ENCODE measurements at places on chromosomes 11 and 22.
A peak's percentile ranks its signal among the peaks of the same experiment; 100 is the strongest.

GRCh38 chr11:59918987-59919589 lies 19.1 kb upstream of the OOSP1 start:
- DNase-seq, result peak; percentile 61

DNA sequence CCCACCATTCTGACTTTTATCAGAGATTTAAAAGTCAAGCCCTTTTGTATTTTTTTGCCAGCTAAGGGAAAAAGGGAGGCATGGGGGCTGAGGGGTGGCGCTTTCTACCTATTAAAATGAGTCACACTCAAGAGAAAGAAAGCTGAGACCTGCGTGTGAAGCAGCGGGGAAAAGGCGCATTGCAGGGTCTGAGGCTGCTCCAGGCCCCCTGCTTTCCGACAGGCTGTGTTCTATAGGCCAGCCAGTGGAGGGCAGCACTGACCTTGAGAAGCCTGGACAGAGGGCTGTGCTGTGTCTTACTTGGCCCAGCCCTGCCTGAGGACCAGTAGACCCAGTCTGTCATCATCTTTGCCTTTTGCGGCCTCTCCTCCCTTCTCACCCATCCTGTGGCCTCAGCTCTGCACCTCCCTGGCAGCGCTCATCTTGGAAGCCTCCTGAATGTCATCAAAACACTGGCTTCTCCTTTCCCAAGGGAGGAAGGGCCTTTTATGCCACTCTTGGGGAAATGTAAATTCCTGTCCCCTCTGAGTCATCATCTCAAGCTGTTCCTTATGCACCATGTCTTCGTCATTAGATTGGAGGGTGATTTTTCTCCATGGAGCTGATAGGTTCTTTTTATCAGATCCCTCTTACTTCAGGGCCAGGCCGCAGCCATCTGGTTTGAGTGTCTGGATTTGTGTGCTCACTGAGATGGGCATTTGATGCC lies 12.6 kb upstream of the MAPK8IP1 start:
- DNase-seq, result peak; percentile 83

- DNase-seq, result peak; percentile 62
Measured at GRCh38 chr11:116641561-116642045, 131.2 kb downstream of the BUD13 start.

GRCh38 chr11:118005224-118006152 lies 19.3 kb downstream of the IL10RA start:
- DNase-seq, result no peak

DNA sequence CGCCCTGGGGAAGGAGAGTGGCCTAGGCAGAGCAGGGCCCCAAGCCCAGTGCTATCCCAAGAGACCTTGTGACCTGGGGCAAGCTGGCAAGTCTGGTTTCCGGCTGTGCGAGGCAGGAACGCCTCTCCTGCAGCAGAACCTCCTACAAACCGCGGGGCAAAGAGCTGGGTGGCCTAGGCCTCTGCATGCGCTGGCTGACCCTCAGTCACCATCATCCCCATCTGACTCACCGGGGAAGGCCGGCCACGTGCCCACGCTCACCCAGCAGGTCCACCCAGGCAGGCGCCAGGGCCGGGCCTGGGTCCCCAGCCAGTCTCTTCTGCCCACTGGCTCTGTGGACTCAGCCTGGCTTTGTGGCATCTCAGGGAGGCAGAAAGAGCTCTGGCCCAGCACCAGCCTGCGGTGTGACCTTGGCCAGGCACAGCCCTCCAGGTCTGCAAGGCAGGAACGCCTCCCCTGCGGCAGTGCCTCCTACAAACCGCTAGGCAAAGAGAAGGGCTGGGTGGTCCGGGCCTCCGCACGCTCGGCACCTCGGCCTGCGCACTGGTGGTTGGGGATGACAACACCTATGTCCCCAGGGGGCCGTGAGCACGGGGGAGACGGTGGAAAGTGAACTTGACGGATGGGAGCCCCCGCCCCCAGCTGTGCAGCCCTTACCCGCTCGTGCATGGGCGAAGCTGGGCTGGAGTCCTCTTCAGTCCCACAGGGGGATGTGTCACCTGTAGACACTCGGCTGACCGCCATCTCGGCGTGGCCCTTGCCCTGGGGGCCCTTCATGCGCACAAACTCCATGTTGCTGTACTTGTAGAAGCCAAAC lies 38.2 kb downstream of the KIAA0930 start:
- no peak for DNase-seq

DNA sequence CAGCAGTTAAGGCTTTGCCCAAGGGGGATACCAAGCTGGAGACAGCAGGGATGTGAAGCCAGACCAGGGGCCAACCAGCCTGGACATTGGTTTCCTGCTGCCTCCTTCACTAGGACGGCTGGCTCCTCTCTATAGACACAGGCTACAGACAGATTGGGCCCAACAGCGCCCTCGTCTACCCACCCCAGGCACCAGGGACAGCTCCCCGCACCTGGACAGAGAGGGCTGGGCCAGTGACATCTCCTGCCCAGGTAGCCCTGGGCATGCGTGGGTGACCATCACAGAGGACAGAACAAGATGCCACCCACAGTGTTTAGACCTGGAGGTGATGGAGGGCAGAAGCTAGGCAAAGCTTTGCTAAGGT lies 1.2 kb downstream of the DKK3 start:
- DNase-seq, result no peak

DNA sequence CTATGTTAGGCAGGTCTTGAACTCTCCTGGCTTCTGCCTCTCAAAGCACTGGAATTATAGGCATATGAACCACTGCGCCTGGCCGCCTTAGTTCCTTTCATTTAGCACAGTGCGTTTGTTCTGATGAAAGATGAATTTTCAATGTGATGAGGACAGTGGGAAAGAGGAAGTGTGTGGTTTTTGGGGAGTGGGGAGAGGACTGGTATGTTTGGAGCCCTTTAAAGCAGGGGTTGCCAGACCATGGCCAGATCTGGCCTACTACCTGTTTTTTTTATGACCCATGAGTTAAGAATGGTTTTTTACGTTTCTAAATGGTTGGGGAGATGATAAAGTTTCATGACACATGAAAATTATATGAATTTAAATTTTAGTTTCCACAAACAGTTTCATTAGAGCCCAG lies 12.5 kb downstream of the ATXN10 start:
- no peak for DNase-seq

- no peak for DNase-seq
Measured at GRCh38 chr11:45288339-45288738, 2.2 kb upstream of the SYT13 start.

GRCh38 chr11:80365980-80366379 lies 925.1 kb upstream of the TENM4 start:
- DNase-seq, result no peak

GRCh38 chr22:36384766-36385481 lies 2.8 kb downstream of the MYH9 start:
- no peak for DNase-seq

DNA sequence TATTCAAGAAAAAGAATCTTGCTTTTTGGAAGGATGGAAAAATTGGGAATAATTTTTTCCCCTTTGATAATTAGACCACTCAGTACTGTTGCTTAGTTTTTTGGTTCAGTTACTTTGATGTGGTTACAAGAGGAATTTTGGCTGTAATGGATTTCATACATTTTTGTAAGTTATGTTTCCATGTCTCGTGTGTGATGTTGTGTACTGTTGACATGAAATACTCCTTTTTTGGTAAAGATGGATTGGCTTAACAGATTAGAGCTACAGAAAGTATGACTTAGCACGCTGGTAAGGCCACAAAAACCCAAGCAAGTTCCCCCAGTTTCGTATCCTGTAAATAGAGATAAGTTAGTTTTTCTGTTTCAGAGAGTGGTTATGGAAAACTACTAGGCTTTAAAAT lies 11.9 kb downstream of the TBCEL start:
- DNase-seq, result no peak

DNA sequence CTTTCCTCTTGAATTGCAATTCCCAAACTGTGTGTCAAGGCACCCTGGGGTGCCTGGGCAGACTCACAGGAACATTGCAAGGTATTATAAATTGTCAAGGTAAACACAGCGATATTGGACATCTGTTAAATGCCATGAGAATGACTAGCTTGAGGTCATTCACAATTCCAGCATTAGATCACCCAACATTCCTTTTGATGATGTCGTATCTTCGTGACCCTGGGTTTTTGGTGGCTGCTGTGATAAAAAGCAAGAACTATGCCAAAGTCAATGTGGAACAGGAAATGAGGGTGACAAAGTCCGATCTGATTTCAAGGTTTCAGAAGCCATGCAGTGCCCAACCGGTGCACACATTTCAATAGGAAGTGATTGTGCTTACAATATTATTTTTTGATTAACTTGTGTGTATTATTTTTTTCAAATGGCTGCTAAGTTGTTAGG lies 458.4 kb downstream of the MIAT start:
- no peak for DNase-seq

DNA sequence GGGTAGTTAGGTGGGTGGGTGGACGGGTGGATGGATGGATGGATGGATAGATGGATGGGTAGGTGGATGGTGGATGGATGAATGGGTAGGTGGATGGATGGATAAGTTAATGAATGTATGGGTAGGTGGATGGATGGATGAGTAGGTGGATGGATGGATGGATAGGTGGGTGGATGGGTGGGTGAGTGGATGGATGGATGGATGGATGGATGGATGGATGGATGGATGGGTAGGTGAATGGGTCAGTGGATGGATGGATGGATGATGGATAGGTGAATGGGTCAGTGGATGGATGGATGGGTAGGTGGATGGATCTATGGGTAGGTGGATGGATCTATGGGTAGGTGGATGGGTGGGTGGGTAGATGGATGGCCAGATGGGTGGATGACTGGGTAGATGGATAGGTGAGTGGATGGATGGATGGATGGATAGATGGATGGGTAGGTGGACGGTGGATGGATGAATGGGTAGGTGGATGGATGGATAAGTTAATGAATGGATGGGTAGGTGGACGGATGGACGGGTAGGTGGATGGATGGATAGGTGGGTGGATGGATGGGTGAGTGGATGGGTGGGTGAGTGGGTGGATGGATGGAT lies 41.5 kb upstream of the RTL6 start:
- DNase-seq, result no peak

DNA sequence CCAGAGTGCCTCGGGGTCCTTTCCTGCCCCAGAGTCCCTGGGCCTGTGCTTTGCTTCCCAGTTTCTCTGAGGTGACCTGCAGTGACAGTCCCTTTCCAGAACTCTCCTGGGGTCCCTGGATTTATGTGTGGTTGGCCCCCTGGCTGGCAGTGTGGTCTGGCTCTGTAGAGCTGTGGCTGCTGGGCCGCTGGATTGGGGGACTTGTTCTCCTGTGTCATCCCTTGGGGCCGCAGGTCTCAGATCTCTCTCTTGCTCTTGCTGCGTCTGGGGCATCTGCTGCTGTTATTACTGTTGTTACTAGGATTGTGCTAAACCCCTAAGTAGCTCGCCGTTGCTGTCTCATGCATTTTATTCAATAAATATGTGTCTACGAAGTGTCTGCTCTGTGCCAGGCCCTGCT lies 31.9 kb downstream of the FAM83F start:
- DNase-seq, result no peak

DNA sequence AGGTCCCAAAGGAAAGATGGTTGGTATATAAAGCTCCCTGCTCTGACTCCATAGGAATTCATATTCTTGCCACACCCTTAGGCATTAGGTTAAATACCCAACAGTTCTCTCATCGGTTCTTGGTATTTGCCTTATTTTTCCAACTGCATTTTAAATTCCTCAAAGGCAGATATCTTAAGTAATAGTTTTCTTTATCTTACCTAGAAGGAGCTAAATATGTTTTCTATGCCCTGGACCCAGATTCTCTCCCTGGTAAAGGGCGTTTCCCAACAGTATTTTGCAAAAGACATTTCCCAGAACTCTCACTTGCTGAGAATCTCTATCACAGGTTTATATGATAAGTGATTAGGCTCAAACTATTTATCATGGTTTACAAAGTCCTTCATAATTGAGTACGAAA lies 158.6 kb upstream of the BDNF start:
- no peak for DNase-seq

- DNase-seq, result no peak
Measured at GRCh38 chr11:122517403-122518379, 137.8 kb upstream of the UBASH3B start.

DNA sequence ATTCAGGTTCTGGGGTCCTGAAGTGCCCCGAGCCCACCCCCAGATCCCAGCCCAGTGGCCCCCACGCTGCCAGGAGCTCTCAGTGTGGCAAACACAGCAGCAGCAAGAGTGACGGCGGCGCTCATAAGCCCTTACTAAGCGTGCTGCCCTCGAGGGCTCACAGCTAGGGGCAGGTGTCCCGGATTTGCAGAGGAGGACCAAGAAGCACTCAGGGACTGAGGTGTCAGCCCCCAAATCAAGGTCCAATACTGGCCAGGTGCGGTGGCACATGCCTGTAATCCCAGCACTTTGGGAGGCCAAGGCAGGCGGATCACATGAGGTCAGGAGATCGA lies 25.4 kb downstream of the CELSR1 start:
- DNase-seq, result no peak

DNA sequence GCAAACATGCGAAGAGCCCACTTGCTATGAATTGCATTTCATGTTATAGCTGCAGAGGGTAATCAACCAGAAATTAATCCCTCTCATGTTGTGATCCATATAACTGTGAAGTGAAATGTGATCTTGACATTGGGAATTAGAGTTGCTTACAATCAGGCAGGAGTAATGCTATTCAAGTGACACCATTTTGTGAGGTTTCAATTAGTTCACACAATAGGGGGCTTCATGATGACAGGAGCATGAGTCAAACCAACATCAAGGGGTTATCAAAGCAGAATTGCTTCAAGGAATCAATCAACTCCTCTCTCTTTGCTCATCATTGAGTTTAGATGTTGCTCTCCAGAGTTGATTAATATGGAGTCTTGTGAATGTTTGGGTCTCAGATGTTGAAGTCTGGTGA lies 1585.2 kb upstream of the TENM4 start:
- DNase-seq, result no peak

GRCh38 chr11:2857918-2858317 lies 27.7 kb downstream of the CDKN1C start:
- no peak for DNase-seq

DNA sequence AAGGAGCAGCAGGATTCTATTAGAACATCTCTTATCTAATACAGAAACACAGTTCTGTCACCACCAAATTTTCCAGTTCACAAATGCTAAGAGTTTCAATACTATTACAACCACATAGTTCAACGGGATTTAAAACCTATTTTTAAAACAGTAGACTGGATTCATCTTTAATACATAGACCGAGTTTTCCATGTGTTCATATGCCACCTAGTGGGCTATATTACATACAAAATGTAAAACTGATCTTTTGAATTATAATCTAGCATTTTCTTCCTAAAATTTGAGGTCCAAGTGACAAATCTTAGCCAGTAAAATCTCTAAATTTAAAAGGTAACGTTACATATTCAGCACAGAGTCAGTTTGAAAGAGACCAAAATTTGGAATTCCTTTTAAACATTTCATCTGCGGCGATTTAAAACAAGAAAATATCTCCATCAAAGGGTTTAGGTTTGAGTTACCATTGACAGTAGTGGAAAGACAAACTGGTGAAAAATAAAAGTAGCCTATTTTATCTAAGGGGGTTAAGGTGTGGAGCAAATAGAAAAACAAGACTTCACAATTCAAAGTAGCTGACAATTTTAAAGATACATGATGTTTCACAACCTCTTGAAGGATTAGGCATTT lies 269.3 kb upstream of the MPPED2 start:
- DNase-seq, result peak; percentile 28

Measured in GM03348 (cell line).